ENCODE measurements at places on chromosomes 16 and 17.

DNA sequence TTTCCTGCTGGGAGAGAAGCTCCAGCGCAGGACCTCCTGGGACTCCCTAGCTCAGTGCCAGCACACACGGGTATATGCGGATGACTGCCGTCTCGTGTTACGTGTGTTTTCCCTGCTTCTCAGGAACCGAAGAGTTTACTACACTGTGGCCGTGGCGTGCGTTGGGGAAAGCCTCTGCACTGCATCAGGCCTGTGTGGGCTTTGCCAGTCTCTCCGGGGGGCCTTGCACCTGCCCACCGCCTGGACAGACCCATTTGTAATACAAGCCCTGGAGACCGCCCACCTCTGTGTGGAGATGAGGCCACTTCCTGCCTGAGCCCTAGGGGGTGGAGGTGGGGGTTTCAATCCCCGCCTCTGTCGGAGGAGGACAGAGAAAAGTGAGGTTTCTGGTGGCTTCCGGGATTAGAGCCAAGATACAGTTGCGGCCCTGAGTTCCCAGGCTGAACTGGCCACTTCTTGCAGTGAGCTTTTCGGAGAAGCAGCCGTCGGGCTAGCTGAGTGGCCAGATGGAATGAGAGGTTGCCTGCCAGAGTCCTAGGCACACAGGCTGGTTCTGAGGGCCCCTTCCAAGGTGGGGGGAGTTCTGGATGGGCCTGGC is 43.4 kb upstream of the GSE1 start:
- peak; percentile 98 for DNase-seq

DNA sequence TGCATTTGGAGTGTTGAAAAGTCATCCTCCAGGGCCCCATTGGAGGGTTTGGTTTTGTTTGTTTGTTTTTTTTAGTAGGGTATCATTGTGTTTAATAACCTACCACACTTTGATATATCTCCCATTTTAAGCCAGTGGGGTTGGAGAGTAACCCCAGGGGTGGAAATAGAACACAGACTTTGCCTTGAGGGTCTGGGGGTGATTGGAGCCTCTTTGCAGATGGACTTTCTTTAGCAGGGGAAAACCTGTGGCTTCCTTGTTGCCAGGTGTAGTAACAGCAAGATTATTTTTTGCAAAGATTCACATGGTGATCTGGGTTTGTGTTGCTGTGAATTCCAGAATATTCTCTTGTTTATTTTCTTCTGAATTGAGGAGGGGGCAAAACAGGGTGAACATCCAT is 1.5 kb downstream of the ABCC1 start:
- DNase-seq: no peak

DNA sequence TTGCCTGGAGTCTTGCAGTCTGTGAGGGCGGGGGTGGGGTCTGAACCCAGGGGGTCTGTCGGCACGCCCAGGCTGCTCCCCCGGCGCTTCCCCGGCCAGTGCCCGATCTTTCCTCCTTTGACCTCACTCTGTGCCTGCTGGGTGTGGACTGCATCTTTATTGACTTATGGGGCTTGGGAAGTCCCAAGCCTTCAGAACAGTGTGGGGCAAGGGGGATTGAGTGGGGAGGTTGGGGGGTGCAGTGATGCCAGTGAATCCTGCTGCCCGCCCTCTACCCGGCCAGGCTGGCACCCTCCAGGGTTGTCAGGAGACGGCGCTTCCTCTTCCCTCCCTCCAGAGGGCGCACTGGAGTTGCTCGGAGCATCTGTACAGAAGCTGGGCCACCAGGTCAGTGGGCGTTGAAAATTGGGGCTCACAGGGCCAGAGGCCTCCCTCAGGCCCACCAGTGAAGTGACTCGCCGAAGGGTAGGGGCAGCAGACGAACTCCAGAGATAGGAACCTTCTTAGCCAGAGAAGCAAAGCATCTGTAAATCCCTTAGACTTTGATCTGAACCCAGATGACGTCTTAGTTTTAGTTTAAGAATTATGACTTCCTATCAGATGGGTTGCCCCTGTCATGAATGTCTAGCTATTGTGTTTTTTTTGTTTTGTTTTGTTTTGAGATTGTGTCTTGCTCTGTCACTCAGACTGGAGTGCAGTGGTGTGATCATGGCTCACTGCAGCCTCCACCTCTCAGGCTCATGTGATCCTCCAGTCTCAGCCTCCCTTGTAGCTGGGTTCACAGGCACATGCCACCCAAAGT is 184.8 kb upstream of the CIBAR2 start:
- DNase-seq: peak; percentile 25

DNA sequence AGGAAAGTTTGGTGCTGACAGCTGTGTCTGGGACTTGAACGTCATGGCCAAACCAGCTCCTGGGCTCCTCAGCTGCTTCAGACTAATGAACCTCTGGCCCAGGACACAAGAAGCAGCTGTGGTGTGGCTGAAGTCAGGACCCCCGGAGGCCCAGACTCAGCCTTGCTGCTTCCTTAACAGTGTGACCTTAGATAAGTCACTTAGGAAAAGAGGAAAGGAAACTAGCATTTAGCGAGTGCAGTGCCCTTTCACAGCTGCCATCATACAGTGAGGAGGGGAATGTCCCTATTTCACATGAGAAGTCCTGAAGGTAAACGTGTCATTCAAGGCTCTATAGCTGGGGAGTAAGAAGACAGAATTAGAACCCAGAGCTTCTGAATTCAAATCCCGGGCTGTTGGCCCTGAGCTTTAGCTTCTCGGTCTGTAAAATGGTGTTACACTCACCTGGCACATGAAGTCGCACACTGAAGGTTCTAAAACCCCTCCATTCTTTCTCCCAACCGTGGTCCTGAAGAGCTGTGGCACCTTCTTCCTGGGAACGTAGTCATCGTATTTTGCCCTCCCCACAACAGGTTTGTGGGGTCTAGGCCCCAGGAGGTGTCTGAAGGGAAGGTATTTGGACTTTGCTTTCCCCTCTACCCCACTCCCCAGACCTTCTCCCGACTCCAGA is 910 bp upstream of the RAMP2 start:
- DNase-seq: no peak

DNA sequence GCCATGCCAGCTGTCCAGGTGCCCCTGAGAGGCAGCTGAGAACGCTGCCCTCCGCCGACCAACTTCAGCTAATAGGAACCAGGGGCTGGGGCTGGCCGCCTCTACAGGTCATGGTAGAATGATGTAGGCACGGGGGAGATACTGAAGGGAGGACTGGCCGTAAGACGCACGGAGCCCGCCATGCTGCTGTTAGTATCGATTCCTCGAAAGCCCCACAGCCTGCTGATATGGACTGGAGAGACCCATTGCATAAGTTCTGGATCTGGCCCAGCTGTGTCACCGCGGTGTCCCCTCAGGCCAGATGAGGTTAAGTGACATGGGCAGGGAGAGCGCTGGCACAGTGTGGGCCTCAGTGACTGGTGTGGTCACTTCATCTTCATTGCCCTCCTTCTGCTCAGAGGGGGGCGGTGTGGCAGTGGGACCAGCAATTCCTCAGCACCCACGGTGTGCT is 75.6 kb downstream of the AMFR start:
- DNase-seq: no peak

- peak; percentile 62 for DNase-seq
Measured at GRCh38 chr17:19977293-19978208, at the start of gene AKAP10. Gene AKAP10 (minus strand): TSS chr17:19977828. CDS start chr17:19977679, 149 bp downstream.

DNA sequence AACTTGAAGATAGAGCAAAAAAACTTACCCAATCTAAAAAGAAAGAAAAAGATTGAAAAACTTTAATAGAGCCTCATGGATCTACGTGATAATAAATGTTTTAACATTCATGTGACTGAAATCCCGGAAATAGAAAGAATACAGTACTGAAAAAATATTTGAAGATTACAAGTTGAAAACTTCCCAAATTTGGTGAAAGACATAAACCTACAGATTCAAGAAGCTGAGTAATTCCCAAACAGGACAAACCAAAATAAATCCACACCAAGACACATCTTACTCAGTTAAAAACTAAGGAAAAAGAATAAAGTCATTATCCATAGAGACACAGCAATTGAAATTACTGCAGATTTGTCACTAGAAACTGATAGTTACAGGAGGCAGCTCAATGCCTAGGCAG is 121.8 kb upstream of the NUDT7 start:
- no peak for DNase-seq

DNA sequence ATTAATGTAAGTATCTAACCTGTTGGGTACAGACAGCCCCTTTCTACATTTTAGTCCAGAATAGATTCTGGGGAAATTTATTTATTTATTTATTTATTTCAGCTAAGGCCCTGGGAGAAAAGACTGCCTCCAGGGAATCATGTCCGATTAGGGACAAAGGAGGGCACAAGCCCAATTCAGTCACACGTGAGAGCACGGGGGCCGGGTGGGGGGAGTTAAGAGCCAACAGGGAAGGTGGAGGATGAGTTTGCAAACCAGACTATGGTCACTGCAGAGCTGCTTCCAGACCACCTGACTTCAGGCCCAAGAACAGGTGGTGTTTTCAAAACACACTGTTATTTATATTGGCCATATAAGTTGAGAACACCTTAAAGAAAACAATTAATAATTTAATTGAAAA is 1.6 kb upstream of the ZFHX3 start:
- no peak for DNase-seq

GRCh38 chr17:21286066-21286770 is 1.7 kb downstream of the MAP2K3 start:
- DNase-seq: peak; percentile 58

GRCh38 chr17:61496957-61497653 is 44.9 kb downstream of the TBX4 start:
- no peak for DNase-seq

DNA sequence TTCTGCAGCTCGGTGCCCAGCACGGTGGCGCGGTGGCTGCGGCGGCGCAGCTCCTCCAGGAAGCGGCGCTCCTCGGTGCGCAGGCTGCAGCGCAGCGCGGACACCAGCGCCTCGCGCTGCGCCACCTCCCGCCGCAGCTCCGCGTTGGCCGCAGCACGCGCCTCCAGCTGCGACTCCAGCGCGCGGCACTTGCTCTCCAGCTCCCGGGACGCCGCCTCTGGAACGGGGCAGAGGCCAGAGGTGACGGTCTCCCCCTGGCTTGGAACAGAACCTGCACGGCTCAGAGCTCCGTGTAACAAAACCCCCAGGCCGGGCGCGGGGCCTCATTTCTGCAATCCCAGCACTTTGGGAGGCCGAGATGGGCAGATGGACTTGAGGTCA is 13.2 kb upstream of the CLUH start:
- DNase-seq: peak; percentile 36

GRCh38 chr17:8959312-8959918 is 6.1 kb downstream of the PIK3R5 start:
- DNase-seq: no peak

DNA sequence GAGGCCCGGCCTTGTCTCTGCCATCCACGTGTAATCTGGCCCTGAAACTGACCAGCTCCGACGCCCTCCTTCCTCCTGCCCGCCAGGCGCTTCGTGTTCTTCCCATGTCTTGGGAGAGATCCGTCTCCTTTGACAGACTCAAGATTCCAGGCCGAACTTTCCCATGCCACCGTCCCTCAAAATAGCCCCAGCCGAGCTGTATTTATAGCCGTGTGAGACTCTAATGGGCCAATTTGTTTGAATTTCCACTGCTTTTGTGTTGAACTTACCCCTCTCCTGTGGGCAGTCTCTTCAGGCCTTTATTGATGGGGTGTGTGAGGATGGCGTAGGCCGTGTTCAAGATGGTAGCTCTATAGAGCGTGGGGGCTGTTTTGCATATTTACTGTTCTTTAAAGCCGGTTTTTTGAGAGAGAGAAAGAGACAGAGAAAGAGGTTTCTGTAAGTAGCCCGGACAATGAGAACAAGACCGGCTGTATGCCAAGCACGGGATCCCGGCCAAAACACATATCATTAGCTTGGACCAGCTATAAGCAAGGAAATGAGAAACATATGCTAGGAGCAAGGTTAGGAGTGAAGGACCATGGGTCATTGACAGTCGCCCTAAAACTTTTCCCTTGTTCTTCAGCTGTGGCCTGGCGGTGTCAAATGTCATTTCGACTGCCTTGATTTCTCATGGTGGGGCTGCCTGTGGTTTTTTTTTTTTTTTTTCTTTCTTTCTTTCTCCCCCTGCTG is 124.5 kb upstream of the ZFHX3 start:
- peak; percentile 75 for DNase-seq

DNA sequence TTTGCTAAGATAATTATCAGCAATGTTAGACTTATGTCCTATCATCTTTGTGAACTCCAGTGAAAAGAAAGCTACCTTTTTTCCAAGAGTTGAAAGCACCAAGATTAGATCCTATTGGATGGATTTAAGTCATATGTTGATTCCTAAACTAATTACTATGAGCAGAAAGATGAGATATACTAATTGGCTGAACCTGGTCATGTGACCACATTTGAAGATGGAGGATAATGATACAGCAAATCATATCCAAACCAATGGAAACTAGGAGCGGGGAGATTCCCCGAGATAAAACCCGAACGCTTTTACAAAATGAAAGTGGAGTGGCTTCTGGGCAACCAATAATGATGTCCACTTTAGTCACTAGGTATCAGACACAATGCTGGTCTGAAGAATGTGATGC is 1060.2 kb upstream of the EEF2KMT start:
- DNase-seq: no peak

Data from COR-L47 (cell line).